ENCODE measurements at places on chromosomes 13 and 19.

- no peak for DNase-seq
Measured at GRCh38 chr19:58571575-58571947, 1.6 kb downstream of the MZF1 start.

DNA sequence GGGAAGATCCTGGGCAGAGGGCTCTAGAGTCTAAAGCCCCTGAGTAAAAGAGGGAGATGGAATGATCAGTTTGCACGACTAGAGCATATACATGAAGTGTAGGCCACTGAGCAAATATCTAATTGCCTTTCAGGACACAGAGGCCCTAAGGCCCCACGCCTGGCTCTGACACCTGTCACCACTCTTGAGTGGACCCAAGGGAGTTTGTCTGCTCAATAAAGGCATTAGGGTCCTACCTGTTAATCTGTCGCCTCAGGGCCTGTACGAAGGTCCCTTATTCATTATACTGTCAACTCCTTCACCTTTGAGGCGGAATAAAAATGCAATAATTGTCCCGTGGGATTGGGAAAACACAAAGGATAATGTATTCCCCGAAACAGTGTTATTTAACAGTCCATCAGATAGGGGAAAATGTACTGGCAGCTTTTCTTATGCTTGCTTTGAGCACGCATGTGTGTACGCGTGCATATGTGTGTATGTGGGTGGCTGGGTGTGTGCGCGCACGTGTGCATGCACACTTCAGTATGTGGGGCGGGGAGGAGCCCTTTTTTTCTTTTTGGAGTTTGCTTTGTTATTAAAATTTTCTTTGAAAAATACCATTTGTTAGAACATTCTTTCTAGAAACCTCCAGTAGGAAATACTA, 161.8 kb upstream of the SERP2 start:
- DNase-seq: no peak

- DNase-seq: no peak
Measured at GRCh38 chr13:75369981-75370380, 112.0 kb downstream of the TBC1D4 start.

DNA sequence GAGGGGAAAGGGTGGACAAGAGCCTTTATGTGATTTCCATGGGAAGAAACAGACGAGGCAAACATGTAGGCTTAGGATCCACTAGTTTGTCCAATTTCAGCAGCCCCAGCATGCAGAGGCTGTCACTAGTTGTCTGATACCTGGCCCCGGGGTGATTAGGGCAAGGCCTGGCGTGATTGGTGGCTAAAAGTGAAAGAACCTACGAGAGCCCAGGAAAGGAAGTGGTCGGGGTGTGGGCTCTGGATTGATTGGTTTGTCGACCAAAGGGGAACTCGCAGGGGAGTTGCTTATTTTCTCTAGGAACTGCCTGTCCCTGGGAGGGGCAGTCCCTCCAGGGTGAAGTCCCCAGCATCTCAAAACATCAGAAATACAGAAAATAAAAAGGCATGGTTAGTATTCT, 64.2 kb upstream of the UQCRFS1 start:
- DNase-seq: peak; percentile 61

DNA sequence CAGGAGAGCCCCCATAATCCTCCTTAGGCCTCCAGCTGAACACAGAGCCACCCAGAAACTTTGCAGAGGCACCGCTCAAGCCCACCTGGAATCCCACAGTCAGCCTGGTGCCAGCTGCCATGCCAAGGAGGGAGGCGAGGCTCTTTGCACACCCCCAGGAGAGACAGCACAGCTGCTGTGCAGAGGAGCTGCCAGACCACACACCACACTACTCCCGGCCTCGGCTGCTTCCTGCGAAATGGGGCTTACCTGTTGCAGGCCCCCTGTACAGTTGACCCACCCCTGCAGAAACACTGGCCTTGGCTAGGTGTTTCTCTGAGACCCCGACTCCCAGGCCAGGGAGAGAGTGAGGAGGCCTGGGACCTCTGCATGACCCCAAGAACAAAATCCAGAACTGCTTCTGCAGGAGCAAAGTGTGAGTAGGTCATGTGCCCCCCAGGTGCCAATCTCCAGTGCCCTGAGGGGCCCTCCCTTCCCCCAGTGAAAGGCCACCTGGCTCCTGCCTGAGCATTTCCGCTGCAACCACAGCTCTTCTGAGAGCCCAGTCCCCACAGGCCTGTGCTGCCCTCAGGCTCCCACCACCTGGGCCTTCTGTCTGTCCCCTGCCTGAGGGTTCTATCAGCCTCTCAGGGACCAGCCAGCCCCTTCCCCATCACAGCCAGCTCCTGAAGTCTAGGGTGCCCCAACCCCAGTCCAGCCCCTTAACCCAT, 580.4 kb downstream of the UQCRFS1 start:
- peak; percentile 58 for DNase-seq

GRCh38 chr19:48501494-48502349, 9.9 kb downstream of the LMTK3 start:
- DNase-seq: peak; percentile 99

- no peak for DNase-seq
Measured at GRCh38 chr19:42366673-42367072, 23.4 kb downstream of the CNFN start.

GRCh38 chr13:83350569-83350968, 531.7 kb downstream of the SLITRK1 start:
- DNase-seq: no peak

DNA sequence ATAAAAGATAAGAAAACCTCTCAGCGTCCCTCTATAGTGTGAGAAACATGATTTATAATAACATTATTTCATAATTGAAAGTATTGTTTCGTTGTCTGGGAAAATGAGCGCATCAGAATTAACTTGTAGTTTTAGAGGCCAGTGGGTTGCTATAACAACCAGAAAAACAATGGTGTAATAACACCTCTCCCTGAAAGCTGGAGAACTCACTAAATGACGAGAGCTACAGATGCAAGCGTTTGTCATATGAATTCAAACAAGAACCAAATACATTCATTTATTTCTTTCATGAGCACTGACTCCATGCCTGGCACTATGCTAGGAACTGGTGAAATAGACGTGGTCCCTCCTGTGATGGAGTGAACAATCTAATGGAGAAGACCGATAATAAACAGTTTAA, 16.3 kb downstream of the KBTBD7 start:
- no peak for DNase-seq

DNA sequence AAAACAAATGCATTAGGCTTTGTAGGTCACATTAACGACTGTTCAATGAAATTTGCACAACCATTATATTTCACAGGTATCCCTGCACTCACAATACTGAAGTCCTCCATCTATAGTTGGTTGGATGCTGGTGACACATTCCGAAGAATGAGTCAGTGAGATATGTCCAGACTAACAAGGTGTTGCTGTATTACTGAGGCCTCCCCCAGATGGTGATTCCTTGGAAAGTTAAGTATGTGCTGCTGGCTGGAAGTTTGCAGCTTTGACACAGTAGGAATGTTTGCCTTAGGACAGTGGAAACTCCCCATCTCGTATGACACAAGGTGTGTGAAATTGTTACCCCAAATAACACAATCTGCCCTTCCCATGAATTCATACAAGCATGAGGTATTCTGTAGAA, 46.6 kb downstream of the FGF14 start:
- DNase-seq: no peak

DNA sequence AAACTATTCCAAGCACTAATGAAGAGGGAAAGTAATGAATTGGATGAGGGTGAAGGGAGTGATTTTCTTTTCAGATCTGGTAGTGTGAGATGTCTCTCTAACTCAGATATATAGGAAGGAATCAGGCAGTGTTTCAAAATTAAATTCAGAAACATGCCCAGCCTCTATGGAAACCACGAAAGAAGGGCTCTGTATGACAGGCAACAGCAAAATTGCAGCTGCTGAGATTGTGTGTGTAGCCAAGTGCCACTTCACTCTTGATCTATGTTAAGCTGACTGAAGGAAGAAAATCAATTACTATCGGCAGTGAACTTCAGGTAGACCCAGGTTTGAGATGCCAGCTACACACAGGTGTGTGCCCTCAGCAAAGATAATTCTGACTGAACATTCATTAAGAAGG, 387.4 kb downstream of the PCDH9 start:
- no peak for DNase-seq

DNA sequence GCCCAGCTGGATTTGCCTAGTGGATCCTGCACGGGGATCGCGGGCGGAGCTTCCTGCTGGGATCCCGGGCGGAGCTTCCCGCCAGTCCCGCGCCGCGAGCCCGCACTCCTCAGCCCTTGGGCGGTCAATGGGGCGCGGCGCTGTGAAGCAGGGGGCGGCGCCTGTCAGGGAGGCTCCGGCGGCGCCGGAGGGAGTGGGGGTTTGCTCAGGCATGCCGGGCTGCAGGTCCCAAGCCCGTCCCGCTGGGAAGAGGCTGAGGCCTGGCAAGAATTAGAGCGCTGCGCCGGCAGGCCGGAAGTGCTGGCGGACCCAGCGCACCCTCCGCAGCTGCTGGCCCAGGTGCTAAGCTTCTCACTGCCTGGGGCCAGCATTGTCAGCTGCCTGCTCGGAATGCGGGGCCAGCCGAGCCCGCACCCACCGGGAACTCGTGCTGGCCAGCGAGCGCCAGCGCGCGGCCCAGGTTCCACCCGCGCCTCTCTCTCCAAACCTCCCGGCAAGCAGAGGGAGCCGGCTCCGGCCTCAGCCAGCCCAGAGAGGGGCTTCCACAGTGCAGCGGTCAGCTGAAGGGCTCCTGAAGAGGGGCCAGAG, 119.6 kb downstream of the PRR20E start:
- DNase-seq: no peak

GRCh38 chr19:11798391-11799330, at the start of gene ZNF491:
Gene ZNF491 (plus strand): TSS chr19:11798523. CDS start chr19:11805954, 7,431 bp downstream.
- DNase-seq: peak; percentile 85

DNA sequence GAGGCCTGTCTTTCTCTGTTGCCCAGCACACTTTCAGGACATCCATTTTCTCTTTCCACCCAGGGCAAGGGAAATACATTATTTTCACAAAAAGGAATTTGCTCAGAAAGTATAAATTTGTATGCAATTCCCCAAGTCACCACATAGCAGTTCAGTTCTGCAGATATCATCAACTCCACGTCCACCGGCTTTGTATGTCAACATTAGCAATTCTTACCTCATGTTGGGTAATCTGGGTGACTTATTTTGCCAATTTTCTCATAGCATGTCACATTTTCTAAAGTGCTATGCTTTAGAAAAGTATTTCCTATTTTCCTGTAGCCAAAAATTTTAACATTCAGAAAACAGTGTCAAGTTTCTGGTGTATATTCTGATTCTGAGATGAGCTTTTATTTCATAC, 501.8 kb downstream of the EFNB2 start:
- DNase-seq: no peak

DNA sequence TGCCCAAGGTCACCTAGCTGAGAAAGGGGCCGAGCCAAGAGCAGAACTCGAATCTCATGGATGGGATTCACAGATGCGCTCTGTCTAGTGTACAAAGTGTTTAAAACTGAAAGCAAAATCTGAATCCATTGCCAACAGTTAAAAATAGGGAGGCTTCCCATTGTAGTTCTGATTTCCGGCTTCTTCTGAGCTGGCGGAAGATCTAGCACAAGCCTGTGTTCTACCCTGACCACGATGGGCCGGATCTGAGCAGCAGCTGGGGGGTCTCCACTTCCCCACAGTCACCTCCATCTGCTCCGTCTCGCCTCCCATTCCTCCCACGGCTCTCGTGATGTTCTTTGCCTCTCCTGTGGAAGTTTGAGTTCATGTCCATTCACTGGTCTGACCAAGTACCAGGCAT, 2.4 kb downstream of the CACNG8 start:
- DNase-seq: no peak

GRCh38 chr13:90787007-90787406, 560.5 kb upstream of the MIR17HG start:
- no peak for DNase-seq

DNA sequence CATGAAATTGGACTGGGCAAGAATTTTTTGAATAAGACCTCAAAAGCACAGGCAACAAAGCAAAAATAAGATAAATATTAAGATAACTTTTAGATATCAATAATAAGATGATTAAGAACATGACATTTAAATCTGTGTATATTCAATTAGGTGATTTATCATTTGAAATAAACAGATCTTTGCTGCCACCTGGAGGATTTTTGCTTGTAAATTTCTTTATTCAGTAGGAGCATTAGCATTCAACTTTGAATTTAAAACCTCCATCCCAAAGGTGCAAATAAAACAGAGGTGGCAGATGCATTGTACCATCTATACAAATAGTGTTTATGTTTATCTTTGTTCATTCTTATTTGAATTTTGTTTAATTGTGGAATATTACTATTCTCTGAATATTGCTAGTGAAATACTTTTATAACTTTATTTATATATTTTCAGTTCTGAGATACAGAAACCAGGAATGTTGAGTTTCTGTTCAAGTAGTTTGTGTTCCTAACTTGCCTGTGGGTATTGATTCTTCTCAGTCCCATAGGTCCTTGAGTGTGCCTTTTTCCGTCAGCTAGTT, 20.9 kb downstream of the COG6 start:
- DNase-seq: peak; percentile 61

DNA sequence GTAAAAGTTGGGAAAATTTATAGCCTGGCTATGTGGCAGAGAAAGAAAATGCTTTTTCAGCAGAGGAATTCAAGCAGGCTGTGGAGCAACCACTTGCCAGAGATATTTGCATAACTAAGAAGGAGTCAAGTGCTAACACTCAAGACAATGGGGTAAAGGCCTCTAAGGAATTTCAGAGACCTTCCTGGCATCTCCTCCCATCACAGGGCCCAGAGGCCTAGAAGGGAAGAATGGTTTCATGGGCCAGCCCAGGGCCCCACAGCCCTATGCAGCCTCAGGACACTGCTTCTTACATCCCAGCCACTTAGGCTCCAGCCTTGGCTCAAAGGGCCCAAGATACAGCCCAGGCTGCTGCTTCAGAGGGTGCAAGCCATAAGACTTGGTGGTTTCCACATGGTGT, 14.3 kb downstream of the SLC15A1 start:
- no peak for DNase-seq

DNA sequence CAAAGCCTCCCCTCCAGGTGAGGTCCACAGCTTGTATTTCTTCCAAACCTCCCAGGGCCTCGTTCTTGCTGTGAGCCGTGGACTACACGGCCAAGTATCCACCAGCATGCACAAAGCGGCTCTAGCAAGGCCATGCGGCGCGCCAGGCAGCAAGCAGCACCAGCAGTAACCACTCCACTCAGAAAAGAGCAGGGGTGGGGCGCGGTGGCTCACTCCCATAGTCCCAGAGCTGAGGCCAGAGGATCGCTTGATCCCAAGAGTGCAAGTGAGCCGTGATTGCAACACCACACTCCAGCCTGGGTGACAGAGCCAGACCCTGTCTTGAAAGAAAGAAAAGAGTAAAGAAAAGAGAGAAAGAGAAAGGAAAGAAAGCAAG, 4.7 kb downstream of the CCDC8 start:
- DNase-seq: no peak

DNA sequence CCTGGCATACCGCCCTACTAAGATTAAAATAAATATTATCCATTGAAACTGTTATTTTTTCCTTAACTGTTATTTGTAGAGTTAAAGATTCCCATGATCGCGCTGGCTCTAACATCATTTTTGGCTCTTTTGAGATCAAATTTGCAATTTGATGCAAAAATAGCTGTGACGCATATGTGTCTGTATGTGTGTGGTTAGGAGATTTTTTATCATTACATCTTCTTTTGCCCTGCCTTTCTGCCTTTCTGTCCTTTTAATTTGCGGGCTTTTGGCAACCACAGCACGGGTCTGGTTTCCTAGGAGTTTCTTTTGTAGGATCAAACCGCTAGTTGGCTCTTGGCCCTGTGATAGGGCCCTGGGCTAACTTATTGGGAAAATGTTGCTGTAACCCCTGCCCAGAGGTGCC, 37.3 kb upstream of the ALOX5AP start:
- DNase-seq: no peak

Data from SW480 (cell line).